ENCODE measurements at places on chromosomes 7 and 10.
A peak's percentile ranks its signal among the peaks of the same experiment; 100 is the strongest.

GRCh38 chr7:75937958-75938786, 23.2 kb downstream of the POR start:
- peak; percentile 23 for DNase-seq

- peak; percentile 89 for DNase-seq
Measured at GRCh38 chr7:116802746-116803152, 59.6 kb upstream of the CAPZA2 start.

GRCh38 chr10:124350806-124351205, 67.9 kb downstream of the OAT start:
- DNase-seq = no peak

GRCh38 chr10:59057345-59057744, 119.1 kb upstream of the PHYHIPL start:
- DNase-seq = no peak

DNA sequence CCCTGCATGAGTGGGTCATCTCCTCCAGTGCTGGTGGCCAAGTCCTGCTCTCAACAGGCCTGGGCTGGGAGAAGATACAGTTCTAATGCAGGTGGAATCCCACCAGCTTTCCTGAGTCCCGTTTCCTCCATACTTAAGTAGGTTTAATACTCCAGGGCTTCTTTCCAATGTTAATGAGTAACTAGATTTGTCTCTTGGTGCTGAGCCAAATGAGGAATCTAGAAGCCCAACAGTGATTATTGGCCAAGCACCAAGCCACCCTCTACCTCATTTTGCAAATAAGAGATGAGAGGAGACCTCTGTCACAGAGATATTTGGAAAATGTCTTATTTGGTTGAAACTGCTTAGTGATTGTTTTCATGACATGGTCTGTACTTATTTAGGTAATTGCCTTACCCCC, 37.1 kb downstream of the STARD3NL start:
- DNase-seq = peak; percentile 22

DNA sequence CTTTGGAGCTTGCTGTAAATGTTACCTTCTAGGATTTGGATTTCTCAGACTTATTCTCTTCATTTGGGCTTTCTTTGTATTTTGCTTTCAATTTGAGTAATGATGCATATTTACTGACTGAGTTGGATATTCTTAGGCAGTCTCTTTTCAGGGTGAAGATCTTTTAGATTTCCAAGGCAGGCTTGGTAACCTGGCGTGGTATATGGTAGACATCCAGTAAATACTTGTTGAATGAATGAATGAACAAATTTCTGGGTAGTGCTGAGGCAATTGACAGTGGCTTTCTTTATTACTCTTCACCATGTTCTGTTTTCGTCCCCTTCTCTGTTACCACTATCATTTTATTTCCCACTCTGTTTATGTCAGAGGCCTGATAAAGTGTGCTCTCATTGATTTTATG, 27.1 kb downstream of the BBS9 start:
- no peak for DNase-seq

DNA sequence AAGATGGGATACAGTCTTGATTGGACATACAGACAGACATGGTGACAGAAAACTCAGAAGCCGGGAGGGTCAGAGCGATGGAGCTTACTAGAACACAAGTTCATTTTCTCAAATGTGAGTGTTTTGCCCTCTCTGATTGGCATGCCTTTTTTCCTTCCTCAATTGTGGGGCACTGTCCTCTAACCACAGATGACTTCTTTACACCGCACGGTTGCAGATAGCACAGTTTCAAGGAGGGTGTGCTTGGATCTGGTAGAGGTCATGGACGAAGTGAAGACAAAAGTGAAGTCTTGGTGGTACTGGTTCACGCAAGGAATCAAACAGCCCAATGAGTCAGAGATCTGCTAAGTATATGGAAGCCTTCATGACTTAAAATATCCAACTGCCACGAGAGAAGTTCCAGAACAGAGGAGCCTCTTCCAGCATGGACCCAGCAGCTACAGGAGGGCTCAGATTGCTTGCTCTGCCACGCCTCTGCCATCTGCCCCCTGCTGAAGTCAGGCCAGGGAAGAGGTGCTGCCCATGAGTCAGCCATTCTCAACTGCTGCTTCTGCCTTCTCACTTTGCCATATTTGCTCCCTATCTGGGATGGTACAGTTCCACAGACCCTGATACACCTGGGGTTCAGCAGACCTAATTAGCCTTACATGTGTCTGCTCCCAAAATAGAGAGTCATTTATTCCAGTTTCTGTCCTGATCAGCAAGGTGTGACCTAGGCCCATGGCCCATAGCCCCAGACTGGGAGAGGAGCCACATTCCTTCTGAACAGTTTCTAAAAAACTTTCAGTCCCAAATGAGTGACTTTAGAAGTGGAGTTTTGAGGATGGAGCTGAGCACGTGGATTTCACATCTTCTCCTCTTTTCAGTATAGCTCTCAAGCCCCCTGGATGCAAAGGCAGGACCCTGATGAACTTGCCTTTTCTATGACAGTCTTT, 413.8 kb downstream of the KCNMA1 start:
- DNase-seq = no peak

- DNase-seq = no peak
Measured at GRCh38 chr10:122255509-122256301, 15.4 kb upstream of the BTBD16 start.

DNA sequence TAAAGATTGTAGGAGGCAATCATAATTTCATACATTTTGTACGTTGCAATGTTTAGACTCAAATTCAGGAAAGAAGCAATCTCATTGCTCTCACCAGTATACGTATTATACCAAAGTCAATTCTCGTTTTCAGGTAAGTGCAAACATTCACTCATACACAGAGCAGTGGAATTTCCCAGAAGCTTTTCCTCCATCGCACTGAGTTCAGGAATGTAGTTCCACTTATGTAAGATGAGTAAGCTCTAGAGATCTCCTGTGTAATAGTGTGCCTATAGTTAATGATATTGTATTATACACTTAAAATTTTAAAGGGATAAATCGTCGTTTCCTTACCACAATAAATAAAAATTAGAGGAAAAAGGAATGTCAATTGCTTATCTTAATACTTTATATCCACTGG, 470.8 kb upstream of the KCND2 start:
- no peak for DNase-seq

DNA sequence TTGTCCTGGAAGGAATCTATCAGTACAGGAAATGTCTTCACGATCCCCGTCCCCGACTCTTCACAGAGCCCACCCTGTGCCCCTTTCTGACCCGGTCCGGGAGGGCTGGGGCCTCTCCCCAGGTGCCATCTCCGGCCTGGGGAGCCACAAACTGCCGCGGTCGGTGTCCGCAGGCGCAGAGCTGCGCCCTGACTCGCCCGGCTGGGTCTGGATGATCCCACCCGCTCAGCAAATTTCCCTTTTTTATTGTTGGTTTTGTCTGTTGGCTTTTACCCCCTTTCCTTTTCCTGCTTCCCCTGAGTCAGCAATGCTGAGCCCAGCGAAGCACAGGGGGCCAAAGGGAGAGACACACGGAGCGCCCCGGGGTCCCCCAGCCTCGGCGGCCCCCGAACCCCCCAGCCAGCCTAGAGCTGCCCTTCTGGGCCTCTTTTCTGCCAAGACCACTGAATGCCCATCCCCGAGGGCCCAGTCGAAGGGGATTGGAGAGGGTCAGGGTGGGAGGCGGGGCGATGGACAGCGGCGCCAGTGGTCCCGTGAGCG, 30.9 kb downstream of the LEP start:
- no peak for DNase-seq

- DNase-seq = no peak
Measured at GRCh38 chr7:40622941-40623501, 488.2 kb downstream of the SUGCT start.

- DNase-seq = no peak
Measured at GRCh38 chr7:142513178-142513955, 235.9 kb upstream of the PRSS1 start.

- no peak for DNase-seq
Measured at GRCh38 chr7:139594911-139595476, 71.5 kb downstream of the CLEC2L start.

GRCh38 chr10:7886056-7886455, 67.8 kb downstream of the TAF3 start:
- DNase-seq = no peak

DNA sequence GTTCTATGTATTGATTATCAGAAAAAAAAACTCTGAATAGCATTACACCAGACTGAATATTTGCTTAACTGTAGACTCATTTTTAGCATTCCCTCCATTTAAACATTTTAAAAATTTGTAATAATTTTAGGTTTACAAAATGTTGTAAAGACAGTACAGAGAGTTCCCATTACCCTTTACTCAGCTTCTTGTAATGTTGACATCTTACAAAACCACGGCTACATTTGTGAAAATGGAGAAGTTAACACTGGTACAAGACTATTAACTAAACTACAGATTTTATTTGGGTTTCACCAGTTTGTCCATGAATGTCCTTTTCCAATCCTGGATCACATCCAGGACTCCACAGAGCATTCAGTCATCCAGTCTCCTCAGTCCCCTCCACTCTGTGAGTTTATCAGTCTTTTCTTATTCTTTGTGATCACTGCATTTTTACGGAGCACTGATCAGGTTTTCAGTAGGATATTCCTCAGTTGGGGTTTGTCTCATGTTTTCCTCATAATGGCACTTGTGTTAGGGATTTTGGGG, 130.0 kb upstream of the EEPD1 start:
- DNase-seq = no peak

GRCh38 chr10:7288060-7288690, 122.7 kb downstream of the SFMBT2 start:
- DNase-seq = no peak

GRCh38 chr10:17435953-17436352, 18.4 kb downstream of the ST8SIA6 start:
- DNase-seq = no peak

DNA sequence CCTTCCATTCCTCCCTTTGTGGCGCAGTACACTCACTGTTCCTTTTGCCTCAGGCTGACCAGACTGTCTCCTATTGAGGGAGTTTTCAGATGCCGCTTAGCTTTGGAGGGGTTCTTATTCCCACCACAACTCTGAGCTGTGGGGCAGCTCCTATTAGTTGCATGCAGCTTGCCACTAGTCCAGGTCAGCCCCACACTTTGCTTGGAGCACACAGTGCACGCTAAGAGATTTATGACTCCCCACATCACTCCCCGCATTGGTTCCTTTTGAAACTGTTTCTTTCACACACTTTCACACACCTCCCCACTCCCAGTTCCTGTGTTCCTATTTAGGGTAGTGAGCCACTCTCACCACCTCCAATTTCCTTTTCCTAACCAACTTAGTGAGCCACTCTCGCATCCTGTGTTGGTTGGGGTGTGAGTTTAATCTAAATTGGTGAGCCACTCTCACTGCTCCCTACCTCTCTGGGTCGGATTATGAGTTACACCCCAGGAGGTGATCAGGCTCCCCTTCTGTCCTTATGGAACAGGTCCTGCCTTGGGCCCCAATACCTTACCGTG, 10.4 kb upstream of the ZNF485 start:
- DNase-seq = no peak

GRCh38 chr7:36659172-36659516, 65.2 kb downstream of the AOAH start:
- no peak for DNase-seq

GRCh38 chr10:4481192-4481591, 344.8 kb upstream of the AKR1E2 start:
- no peak for DNase-seq

- DNase-seq = peak; percentile 60
Measured at GRCh38 chr7:36128448-36129047, 24.5 kb upstream of the EEPD1 start.

DNA sequence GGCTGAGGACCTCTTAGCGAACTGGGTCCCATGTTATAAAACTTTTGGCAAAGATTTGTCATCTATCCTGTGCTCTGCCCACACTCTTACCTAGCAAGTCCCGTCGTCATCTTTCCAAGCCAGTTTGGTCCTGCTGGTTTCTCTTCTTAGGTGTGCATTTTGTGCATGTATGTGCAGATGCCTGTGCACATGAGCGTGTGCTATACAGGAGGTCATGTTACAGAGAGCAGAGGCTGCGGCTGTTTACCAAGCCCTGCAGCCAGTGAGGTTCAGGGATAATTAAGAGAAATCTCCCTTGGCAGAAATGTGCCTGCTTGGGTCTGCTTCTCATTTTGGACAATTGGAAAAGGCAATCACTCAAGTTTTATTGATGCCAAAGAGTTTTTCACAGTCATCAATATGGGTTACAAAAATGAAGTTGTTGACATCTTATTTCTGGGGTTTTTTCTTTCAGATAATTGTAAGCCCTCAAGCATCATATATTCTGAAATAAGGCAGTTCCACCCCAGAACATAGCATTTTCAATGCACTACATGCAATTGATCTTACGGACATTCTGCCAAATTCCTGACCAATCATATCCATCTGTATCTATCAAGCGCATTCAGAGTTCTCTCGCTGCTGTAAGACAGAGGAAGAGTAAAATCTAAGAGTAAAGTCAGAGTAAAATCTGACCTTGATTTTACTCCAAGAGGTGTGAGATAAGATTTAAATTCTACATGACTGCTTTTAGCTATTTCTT, 361.4 kb upstream of the ZNF32 start:
- no peak for DNase-seq

GRCh38 chr7:152403726-152404125, 32.1 kb downstream of the KMT2C start:
- no peak for DNase-seq

GRCh38 chr10:103706762-103707161, 148.6 kb downstream of the SH3PXD2A start:
- DNase-seq = no peak

GRCh38 chr7:31256506-31256905, 84.0 kb downstream of the NEUROD6 start:
- DNase-seq = no peak

- DNase-seq = no peak
Measured at GRCh38 chr10:21458126-21458871, 67.2 kb downstream of the SKIDA1 start.

- no peak for DNase-seq
Measured at GRCh38 chr10:12922117-12922900, 79.2 kb downstream of the CCDC3 start.

- no peak for DNase-seq
Measured at GRCh38 chr7:102883098-102883860, 29.5 kb upstream of the LRRC17 start.

DNA sequence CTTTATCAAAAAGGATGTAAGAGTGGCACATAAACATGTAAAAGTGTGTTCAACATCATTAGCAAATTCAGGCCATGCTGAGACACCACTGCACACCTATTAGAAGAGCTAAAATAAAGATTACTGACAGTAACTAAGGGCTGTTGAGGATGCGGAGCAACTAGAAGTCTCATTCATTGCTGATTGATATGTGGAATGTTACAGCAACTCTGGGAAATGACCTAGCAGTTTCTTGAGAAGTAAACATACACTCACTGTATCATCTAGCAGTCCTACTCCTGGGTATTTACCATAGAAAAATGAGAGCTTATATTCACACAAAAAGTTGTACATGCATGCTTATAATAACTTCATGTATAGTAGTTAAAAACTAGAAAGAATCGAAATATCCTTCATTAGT, 77.3 kb downstream of the CCSER2 start:
- DNase-seq = no peak

- DNase-seq = peak; percentile 14
Measured at GRCh38 chr10:62093863-62094291, 174.8 kb downstream of the RTKN2 start.

GRCh38 chr7:141359740-141360415, 191.3 kb upstream of the AGK start:
- DNase-seq = no peak
